ENCODE measurements at places on chromosomes 4 and X.

DNA sequence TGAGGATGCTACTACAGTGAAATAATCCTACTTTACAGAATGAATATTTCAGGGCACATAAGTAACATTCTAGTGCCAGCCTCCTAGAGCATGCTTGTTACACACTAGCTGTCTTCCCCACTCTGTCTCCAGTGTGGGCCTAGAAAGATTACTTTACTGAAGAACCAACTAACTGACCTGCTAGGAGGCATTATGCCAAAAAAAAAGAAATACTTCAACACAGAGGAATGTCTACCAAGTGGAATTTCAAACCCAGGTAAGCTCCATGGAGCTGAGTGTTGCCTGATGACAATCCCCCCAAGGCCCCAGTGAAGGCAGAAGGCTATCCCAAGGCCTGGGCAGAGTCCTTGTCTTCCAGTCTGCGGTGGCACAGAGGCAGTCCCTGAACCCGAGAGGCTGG is 40.9 kb upstream of the STS start:
- DNase-seq: no peak

DNA sequence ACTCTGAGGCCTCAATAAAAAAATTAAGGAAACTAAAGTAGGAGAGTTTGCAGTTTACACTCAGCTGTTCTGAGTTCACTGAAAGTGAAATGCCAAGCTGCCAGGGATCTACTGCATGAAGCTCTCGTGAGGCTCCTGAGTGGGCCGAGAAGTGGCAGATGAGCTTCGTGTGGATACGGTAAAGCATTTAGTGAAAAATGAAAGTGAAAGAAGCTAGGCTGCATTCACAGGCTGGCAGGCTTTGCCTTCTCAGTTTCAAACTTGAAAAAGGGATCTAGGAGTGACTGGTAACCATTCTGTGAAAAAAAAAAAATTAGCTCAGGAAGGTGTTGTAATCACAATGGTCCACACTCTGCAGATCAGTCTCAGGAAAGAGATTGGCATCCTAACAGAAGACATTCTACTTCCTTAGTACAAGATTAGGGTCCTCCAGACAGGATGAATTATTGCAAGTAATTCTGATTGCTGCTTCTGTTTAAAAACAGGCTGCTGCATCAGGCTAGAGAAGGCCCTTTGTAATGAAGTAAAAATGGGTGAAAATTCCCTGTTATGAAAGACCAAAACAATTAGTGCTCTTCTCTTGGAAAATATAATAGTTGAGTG is 679.9 kb downstream of the RPA4 start:
- DNase-seq: no peak

DNA sequence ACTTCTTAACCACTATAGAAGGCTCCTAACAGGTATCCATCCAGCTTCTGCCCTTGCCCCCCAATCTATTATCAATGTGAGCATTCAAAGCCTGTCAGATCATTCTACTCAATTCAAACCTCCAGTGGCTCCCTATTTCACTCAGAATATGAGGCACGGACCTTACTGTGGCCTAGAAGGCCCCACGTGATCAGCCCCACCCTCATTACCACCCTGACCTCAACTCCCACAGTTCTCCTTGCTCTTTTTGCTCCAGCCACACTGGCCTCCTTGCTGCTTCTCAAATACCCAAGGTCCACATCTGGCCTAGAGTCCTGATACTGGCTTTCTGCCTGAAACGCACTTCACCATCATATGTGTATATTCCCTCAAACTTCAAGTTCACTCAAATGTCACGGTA is 18.7 kb downstream of the SEPSECS start:
- DNase-seq: no peak

- no peak for DNase-seq
Observed at GRCh38 chr4:145484225-145484846, 2.7 kb downstream of the SMAD1 start.

GRCh38 chr4:36255577-36255976 is 11.3 kb upstream of the ARAP2 start:
- peak; percentile 61 for DNase-seq

DNA sequence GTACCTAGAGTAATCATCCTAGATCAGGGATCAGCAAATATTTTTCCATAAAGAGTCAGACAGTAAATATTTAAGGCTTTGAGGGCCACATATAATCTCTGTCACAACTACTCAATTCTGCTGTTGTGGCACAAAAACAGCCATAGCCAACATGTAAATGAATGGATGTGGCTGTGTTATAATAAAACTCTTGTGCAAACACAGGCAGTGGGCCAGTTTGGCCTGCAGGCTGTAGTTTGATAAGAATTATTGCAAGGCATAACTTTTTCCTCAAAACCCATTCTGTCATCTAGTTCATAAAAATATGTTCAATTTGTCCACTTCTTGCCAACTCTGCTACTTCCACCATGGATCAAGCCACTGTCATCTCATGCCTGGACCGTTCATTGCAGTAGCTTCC is 39.4 kb upstream of the SHROOM4 start:
- DNase-seq: no peak

GRCh38 chr4:147801820-147802219 is 69.9 kb downstream of the ARHGAP10 start:
- no peak for DNase-seq

GRCh38 chr4:76990288-76991080 is 40.9 kb downstream of the SEPTIN11 start:
- no peak for DNase-seq

DNA sequence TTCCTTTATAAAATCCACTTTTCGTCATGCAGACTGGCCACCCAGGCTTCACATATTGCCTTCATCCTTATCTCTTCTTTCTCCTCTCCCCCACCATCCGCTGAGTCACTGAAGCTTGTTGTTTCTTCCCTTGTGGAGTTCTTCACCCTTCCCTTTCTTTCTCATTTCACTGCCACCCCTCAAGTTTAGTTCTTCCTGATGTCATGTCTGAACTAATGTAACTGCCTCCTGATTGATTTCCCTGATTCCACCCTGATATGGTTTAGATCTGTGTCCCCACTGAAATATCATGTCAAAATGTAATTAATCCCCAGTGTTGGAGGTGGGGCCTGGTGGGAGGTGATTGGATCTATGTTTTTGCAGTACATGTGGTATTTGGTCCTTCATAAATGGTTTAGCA is 151.4 kb downstream of the CPEB2 start:
- no peak for DNase-seq

DNA sequence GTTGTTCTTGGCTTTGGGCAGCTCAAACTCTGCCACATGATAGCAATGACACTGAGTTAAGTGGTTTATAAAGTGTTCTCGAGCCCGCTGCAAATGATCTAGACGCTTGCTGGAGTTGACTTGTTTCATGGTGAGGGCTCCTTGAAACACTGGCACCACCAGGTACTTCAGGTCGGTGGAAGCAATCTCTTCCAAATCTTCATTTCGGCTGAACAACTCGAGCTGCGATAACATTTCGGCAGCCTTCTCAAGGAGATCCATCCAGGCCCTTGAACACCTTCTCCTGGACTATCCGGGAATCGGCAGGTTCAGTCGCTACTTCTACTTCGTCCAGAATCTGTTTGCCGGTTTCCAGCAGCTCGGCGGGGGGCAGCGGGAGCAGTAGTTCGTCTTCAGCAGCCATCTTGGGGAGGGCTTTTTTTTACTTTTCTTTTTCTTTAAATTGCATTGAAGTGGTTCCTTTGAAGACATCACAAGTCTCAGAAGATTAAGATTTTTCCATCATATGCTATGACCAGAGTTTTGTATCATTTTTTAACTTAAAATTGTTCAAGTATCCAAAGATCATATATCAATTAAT is 28.0 kb downstream of the HNRNPDL start:
- DNase-seq: no peak

GRCh38 chr4:86283371-86283770 is 76.5 kb downstream of the MAPK10 start:
- DNase-seq: no peak

DNA sequence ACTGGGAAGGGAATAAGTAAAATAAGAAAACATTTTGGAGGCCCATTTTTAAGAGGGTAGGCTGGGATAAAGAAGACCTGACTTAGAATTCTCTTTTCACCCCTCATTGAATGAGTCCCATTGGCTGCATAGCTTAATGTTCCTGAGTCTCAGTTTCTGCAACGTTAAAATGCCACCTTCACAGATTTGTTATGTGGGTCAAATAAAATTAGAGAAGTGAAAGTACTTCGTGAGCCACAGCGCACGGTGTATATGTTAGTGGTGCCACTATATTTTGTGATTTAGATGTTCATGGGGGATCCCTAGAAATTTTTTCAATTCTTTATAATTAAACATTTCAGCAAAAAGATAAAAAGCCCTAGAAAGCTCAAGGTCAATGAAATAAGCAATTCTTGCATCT is 109.2 kb upstream of the HS3ST1 start:
- DNase-seq: no peak

DNA sequence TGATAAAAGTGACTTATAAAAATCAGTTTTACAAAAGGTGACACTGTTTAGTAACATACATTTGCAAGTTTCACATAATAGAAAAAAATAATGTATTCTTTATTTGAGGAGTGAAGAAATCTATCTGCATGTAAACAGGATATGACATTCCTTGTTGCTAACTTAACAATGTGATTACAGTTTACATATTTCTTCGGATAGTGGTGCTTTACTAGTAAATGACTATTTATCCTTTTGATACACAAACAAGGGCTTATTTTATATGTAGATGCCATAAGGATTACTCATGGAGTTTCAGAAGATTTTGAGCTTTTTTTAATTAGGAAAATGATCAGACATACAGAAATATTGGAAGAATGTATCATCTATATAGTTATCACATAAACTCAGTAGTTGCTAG is 126.5 kb downstream of the SLIT2 start:
- DNase-seq: no peak

DNA sequence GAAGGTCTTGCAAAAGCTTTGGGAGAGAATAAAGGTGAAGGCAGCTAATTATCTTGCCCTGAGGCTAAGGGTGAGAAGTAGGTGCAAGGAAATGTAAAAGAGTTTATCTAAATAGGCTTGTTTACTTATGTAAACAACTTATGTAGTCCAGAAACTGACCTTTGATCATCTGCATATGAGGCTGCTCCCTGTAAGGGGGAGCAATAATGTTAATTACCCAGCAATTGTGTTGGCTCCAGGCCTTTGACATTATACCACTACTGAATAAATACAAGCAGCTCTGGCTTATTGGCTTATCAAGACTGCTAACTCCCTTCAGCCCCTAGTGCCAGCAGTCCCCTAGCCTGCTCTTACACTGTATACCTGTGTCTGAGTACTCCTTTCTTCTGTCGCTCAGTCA is 303.7 kb upstream of the GNPDA2 start:
- no peak for DNase-seq

- no peak for DNase-seq
Observed at GRCh38 chrX:70293621-70294020, 3.7 kb downstream of the KIF4A start.

DNA sequence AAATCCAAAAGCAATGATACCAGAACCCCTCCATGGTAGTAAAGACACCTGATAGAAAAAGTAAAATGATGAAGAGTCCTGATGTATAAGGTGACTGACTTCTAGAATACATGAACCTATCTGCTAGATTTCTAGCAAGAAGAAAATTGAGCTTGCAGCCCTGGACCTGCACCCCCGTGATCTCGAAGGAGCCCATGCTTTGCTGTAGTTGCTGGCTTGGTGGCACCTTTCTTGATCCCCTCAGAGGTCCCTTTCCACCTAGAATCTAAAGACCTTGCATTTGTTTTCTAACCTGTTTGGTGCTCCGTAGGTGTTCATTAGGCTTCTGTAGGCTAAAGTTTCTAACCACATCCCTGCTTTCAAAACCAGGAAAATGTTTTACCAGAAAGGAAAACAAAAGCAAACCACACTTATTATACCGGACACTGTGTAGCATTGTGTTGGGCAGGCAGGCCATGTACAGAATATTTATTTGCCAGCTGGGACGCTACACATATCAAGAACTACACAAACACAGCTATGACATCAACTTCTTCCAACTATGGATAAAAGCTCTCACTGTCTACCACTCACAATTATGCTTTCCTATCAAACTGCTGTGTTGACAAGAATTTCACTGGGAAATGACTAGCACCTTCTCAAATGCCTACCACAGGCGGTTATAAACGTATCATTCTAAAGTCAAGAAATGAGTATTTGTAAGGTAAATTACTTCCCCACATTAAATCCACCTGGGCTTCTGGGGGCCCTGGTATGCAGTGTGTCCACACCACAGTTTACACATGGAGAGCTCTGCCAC is 316.2 kb downstream of the UNC5C start:
- DNase-seq: no peak

- DNase-seq: no peak
Observed at GRCh38 chrX:141142946-141143345, 34.0 kb downstream of the LDOC1 start.

DNA sequence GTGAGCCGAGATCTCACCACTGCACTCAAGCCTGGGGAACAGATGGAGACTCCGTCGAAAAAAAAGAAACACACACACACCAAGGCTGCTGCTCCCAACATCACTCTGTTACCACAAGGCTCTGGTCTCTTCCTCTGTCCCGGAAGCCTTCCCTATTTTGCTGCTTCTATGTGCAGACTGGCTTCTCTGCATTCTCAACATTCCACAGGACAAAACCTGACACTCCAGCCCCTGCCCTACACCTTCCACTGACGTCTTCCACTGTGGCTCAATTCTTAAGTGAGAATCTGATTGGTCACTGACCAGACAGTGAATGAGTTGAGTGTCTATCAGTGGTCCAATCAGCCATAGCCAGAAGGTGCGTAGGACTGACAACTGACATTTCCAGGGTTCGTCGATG is 5.9 kb downstream of the ODAPH start:
- DNase-seq: no peak

DNA sequence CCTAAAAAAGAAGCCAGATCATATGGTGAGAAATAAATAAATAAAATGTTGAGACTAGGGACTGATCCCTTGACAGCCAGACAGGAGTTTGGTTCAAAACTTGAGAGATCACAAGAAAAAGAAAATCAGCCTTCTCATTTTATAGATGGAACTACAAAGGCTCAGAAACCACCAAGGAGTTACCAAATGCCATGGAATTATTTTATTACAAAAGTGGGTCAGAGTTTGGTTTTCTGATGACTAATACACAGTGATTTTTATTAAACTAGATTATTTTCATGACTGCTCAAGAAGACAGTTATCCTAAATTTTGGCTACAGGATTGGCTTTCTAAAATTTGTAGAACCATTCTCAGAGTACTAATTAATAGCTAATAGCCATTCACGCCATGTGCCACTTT is 6.2 kb downstream of the CXCL1 start:
- no peak for DNase-seq

- no peak for DNase-seq
Observed at GRCh38 chr4:181960384-181960783, 282.8 kb upstream of the TENM3 start.

All from bone marrow (tissue), 2 donors.